Stimulated activated naive B cell treated with anti-CD40 and anti-IgM and Interleukin-4, amounts not matched to agents 10 μg/mL and 1 μg/mL and 100 μg/mL, for 72 hours (primary cell): ENCODE measurements at places on chromosomes 2 and 18.

GRCh38 chr18:24198461-24198860, 59.6 kb downstream of the CABYR start:
- no peak for DNase-seq

- DNase-seq, result no peak
These were observed 246.1 kb downstream of the TWIST2 start for GRCh38 chr2:239093952-239094351.

DNA sequence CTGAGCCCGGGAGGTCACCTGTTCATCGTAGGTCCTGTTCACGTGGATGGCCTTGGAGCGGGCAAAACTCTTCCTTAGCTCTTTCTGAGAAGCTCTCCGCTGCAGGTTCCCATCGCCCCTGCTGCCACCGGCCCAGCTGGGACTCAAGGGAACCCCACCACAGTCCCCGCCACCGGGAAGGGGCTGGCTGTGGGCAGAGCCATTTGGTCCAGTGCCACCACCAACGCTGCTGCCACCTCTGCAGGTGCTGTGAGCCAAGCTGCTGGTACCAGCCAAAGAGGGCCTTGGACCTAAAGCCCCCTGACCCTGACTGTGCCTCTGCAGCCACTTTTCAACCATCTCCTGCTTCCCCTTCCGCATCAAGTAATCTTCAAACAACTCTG, 586 bp downstream of the PDE11A start:
- no peak for DNase-seq

DNA sequence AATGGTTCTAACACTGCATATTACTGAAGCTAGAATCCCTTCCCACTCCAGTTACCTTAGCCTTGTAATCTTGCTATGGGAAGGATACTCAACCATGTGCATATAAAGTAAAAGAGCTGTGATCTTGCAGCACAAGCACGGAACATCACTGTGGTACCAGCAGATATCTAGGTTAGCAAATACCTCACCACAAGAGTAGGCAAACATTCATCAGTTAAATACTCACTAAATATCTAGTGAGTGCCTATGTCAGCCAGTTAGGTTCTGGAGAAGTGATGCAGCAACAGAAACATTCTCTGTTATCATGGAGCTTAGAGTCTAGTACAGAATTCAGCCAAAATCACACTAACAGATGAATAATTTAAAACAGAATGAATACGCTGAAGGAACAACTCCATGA, 349.6 kb upstream of the UBE2E3 start:
- no peak for DNase-seq

DNA sequence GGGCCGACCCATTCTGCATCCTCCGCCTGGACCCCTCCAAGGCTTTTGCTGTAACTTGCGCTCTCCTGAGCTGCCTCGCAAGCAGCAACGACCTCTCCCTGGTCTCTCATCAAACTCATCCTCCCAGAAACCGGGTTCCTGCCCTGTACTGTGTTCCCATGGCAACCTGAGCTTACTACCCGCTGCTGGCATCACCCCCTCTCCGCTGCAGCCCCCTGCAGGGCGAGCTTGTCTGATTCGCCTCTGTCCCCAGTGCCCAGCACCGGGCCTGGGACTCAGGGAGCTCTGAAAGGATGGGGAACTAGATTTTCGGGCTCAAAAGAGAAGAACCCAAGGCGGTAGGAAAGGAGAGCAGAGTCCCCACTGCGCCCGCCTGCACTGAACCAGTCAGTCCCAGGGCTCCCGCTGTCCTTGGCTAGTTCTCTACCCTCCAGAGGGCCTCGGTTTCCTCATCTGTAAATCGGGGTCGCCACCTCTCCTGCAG, 463 bp downstream of the HS1BP3 start:
- no peak for DNase-seq

- DNase-seq, result no peak
These were observed 11.3 kb upstream of the MLPH start for GRCh38 chr2:237475704-237476141.

GRCh38 chr2:86704459-86704971, 15.6 kb upstream of the RMND5A start:
- DNase-seq, result no peak

DNA sequence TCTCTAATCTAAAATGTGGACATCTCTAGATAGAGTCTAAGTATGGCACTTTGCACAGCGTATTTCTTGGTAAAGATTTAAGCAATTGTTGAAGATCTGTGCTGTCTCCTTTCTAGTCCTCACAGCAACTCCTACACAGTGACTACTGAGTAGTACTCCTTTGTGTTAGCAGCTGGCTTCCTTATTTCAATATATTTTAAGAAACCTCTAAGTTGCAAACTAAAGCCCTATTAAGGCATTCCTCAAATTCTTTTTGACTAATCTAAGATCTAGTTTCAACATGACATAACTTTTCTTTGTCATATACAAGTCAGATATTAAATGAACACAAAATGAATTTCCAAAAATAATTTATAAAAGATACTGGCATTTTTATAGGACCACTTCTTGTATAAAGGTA, 121.8 kb upstream of the DNAJC10 start:
- no peak for DNase-seq

GRCh38 chr18:48979944-48980890, 29.5 kb upstream of the SMAD7 start:
- no peak for DNase-seq

DNA sequence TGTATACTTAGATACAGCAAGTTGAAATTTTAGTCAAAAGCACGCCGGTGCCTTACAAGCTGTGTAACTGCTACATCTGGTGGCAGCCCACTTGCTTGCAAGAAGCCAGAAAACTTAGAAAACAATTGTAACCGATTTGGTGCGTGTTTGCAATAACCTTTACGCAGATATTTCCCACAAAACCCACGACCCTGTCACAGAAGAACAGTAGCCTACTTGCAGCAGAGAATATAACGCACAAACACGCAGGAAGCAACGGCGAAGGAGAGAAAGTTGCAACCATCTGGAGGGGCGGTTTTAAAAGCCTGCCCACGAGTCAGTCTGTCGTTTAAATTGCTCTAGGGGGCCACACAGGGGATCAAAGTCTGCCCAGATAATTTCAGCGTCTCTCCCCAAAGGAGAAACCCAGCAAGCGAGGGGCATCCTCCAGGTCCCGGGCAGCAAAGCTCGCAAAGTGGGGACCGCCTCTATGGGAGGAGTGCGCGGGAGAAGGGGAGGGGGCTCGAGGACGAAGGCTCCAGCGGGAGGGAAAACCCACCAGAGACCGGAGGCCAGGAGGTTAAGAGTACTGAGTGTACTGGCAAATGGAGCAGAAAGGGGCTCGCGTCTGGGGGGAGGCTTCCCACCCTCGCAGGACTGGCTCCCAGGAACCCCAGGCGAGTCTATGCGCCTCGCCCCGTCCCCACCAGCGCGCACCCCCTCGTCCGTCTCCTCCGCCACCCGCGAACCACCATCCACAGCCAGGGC, 1.1 kb downstream of the TLK1 start:
- peak; percentile 44 for DNase-seq

DNA sequence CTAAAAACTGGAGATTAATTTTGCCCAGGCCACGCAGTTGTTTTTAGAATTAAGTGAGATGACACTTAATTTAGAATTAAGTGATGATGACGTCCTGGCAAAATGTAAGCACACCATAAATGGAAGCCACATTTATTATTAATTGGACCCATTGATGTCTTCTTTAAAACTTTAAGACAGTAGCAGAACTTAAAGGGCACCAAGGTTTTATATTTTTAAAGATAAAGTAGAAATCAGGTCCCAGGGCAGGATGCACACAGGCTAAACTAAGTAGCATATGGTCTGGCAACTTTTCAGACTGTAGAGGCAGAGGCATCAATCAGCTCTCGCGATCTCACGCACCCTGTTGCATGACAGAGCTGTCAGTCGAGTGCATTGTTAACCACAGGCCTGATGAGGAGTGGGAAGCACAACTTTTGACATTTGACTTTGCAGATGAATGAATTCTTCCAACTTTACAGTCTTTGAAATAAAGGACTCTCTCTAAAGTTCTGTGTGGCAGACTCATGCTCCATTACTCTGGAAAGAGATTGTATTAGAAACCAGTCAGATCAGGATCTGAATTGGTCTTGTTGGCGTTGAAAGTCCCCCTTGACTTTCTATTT, 232.4 kb downstream of the CD226 start:
- no peak for DNase-seq

GRCh38 chr2:65379721-65380171, 52.7 kb downstream of the SPRED2 start:
- no peak for DNase-seq

DNA sequence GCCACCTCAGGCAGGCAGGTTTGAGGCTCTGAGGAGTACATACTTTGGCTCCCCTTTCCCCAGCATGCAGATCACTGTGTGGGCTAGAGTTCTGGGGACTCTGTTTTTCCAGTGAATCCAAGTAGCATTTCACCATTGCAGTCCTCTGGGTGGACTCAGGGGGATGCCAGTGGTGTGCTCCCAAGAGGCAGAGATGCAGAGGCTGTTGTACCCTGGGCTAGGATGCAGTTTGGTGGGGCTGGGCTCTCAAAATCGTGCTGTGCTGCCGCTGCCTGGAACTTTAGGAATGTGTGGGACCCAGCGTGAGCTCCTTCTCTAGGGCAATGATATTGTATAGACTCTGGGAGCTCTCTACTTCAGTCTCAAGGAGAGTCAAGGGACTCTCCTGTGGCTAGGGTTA, 104.9 kb downstream of the MYO3B start:
- no peak for DNase-seq

GRCh38 chr2:215137329-215137686, 1.1 kb downstream of the ABCA12 start:
- no peak for DNase-seq

DNA sequence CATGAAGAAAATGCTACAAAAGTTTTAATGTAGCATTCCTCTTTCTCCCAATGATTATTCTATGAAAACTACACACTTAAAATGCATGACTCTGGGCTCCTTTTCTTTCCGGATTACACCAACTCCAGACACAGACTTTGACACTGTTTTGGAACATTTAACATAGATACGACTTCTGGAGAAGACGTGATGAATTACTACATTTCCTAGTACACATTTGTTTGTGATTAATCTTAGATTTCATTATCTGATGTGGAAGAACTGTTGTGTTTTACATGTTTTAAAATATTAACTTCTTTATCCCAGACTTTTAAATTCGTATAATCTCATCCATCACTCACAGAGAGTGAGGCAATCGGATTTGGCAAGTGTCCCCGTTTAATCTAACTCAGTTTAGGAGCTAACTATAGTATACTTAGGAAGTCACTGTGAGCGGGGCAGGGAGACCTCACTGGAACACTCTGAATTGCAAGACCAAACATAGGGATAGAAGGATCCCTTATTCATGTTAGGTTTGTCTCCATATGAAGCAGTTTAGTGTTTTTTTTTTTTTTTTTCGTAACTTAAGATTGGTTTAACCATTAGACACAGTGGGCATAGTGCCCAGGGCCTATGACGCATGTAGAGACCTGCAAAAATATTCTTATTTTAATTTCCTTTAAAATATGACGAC, 66.7 kb downstream of the PDE1A start:
- DNase-seq, result no peak

DNA sequence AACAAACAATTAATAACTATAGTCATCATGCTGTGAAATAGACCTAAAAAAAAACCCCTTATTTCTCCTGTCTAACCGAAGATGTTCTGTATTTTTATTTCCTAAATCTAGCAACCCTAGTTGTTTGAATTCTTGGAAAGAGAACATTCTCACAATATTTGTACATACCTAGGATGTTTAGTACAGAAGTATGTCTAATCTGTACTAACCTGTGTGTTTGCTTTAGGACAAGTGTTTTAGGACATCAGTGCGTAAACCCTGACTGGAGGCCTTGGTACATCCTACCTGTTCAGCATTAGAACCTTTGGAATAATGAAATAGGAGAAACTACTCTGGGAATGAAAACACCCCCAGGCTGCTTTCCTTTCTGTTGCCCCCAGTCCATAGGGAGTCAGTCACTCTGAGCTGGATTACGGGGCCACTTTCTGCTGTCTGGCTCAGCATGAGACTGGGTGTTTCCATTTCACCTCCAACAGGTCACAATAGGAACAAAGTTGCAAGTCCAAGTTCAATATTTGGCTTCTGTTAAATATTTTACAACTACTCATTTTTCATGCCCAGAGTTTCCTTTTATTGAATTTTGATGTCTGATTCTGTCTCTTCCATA, 114.7 kb downstream of the MTX2 start:
- no peak for DNase-seq

- no peak for DNase-seq
These were observed 7.4 kb upstream of the B3GNT7 start for GRCh38 chr2:231387904-231388724.

DNA sequence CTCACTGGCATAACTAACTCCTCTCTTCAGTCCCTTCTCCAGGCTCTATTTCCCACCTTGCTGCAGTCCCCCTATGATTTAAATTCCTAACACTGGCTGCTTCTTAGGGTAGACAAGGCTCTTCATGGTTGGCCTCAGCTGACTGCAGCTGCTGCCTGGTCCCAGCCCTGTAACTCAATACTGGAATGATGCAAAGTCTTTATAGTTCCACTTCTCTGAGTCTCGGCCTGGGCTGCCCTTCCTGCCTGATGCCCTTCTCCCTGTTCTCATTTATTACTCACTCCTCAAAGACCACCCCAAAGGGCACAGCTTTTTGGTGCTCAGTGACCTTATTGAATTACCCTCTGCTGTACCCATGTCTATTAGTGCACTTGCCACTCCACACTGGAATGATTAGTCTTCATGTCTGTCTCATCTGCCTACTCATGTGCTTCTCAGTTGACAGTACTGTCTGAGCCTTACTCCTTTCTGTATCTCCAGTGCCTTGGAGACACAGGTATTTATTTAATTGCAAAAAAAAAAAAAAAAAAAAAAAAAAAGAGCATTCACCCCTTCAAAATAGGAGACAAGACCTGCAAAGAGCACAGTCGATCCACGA, 199.4 kb upstream of the REV1 start:
- no peak for DNase-seq
